ENCODE measurements at places on chromosomes 2 and 18. TPM values are rescaled to one million over a fixed set of nuclear protein-coding genes. Genes with fewer than 3 reads are reported as not detected.

GRCh38 chr2:120678251-120678650, 57.4 kb upstream of the GLI2 start:
- no peaks in the 10 kb centered on the region for H3K36me3 ChIP-seq
- peaks cover 19% of the 10 kb centered on the region for H3K27me3 ChIP-seq
- no peak overlapping the region for H3K27ac ChIP-seq
- no peak for DNase-seq

Gene ASB18
- not detected for total RNA-seq

DNA sequence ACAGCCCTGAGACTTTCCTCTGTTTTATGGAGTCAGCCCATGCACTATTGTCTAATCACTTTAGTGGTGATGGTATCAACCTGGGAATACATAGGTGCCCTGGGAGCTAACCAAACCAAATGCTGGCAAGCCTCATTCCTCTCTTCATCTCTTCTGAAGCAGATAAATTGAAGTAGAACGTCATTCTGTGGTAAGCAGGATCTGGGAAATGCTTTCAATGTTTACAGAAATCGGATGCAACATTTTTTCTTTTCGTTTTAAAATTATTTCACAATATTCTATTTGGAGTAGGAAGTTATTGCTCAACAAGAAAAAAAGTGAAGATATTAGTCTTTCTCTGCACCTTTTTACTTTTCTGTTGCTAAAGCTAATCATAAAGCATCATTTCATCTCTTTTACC, 114.2 kb downstream of the RBMS1 start:
- peaks cover 10% of the 10 kb centered on the region for H3K36me3 ChIP-seq
- no peaks in the 10 kb centered on the region for H3K27me3 ChIP-seq
- no peak overlapping the region for H3K4me3 ChIP-seq

DNA sequence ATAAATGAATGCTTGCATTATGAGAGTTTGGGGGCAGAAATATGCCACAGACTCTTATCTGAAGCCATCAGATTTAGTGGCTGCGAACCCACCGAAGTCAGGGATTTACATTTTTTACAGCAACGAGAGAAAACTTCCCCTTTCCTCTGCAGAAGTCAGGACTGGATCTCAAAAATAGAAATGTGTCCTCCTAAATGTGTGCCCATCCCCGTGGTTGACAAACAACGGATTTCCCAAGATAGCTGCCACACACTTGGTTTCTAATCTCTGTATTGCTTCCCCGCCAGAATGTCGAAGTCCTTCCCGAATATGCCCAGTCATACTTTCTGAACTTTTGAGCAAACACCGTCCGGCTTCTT, 879 bp upstream of the ADAM23 start:
- no peak for DNase-seq
- H3K4me3 ChIP-seq, result peak overlapping the region; percentile 75
- H3K27ac ChIP-seq, result no peak overlapping the region
- H3K27me3 ChIP-seq, result peaks cover 66% of the 10 kb centered on the region

GRCh38 chr2:31606509-31606908, 25.8 kb upstream of the SRD5A2 start:
- no peaks in the 10 kb centered on the region for H3K4me1 ChIP-seq
- DNase-seq, result no peak
- H3K27ac ChIP-seq, result no peak overlapping the region

DNA sequence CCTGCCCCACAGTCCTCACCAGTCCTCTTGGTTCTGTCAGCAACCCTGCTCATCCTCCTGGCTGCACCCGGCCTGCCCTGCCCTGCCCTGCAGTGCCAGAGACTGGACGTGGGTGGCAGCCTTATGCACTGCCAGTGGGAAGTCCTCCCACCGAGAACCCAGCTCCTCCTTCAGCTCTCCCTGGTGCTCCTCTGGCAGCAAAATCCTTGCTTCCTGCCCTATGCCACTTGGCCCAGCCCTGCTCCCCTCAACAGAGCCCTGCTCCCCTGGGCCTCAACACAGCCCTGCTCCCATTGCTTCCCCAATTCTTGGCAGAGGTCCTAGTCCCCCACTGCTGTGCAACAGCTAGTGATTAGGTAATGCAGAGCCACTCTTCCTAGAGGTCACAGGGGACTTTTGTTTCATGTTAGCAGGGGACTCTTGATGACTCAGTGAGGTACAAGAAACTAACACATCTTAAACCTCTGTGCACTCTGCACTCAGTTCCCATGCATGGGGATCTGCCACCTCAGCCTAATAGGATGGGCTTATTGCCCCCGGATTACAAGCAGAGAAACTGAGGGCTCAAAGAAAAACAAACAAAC, 58.0 kb upstream of the EDAR start:
- H3K27ac ChIP-seq, result peak overlapping the region; percentile 67
- no peaks in the 10 kb centered on the region for H3K27me3 ChIP-seq
- DNase-seq, result no peak
- no peaks in the 10 kb centered on the region for H3K36me3 ChIP-seq
- H3K4me3 ChIP-seq, result no peak overlapping the region

- no peak overlapping the region for H3K4me3 ChIP-seq
- H3K4me1 ChIP-seq, result peaks cover 8% of the 10 kb centered on the region
- peaks cover 14% of the 10 kb centered on the region for H3K36me3 ChIP-seq
- H3K27me3 ChIP-seq, result no peaks in the 10 kb centered on the region
- no peak overlapping the region for H3K27ac ChIP-seq
Observed at GRCh38 chr18:36811955-36812354, 16.8 kb downstream of the TPGS2 start.

Gene REG3A
- not detected for total RNA-seq

DNA sequence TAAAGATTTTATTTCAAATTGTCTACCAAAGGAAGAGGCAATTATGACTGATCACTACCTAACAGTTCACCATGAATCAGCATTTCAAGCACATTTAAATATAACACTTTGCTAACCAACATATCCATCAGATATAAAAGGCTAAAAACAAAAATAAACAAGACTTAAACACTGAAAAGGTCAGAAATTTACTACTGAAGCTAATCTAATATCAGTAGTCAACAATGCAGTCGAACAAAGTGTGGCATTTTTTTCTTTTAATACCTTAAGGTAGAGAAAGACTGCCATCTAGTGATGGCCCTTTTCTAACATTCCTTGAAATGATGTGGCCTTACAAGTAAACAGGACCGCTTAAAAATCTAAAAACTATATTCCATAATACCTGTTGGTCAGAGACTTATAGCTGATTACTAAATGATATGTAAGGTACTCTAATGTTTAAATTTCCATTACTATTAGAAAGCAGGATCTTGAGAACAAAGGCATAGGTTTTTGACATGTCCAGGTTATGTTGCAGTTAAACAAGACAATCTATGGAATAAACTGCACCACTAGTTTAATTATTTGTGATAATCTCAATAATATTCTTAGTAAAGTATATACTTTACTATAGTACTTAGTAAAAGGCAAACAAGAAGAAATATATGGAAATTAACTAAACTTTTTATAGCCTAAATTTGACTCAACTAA, 80.0 kb downstream of the EXOC6B start:
- DNase-seq, result no peak
- no peak overlapping the region for H3K27ac ChIP-seq
- H3K27me3 ChIP-seq, result no peaks in the 10 kb centered on the region
- no peak overlapping the region for H3K4me3 ChIP-seq
- peaks cover 1% of the 10 kb centered on the region for H3K4me1 ChIP-seq
- H3K36me3 ChIP-seq, result no peaks in the 10 kb centered on the region

- H3K36me3 ChIP-seq, result peaks cover 1% of the 10 kb centered on the region
- no peak overlapping the region for H3K27ac ChIP-seq
- no peak overlapping the region for H3K4me3 ChIP-seq
- no peak for DNase-seq
- no peaks in the 10 kb centered on the region for H3K27me3 ChIP-seq
Observed at GRCh38 chr2:9573013-9573720, 17.5 kb upstream of the ADAM17 start.

Gene LIMS4
- 0.88 TPM for total RNA-seq

Gene C2orf66
- not detected for total RNA-seq

Gene AMER3
- not detected for total RNA-seq

DNA sequence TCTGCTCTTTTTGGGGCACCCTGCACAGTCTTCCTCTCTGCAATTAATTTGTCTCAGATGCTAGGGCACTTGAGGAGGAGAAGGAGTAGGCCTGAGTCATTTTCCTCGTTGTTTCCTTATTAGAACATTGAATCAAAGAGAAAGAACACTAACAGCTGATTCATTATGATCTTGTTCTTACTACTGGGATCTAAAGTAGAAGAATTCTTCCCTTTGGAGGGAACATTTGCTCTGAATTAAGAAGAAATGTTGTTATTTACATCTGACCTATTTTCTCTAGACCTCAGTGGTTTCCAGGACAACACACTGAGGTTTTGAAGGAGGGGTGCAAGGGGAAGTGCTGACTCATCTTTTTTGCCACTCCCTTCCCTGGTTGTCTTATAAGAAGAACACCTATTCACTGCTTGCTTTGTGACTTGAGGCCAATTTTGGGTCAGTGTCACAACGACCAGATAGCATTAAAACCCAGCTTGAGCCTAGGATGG, 24.3 kb upstream of the STAT1 start:
- peak overlapping the region; percentile 46 for H3K4me3 ChIP-seq
- no peaks in the 10 kb centered on the region for H3K27me3 ChIP-seq
- peak overlapping the region; percentile 43 for H3K27ac ChIP-seq
- no peak for DNase-seq
- H3K36me3 ChIP-seq, result peaks cover 54% of the 10 kb centered on the region

DNA sequence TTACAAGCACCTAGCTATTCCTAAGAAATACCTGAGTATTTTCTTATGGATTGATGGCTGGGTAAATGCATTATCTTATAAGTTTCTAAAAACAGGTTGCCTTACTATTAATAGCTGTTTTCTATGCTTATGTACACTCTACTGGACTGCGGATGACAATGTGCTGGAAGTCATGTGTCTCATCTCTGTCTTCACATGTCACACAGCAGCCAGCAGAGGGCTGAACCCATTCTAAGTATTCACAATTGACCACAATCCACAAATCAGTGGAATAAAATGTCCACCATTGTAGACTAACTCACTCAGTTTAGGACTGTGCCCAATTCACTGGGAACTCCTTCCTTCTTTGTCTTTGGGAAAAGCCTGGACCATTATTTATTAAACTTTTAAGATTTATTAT, 371.2 kb downstream of the INSIG2 start:
- no peak overlapping the region for H3K27ac ChIP-seq
- H3K4me3 ChIP-seq, result no peak overlapping the region
- H3K36me3 ChIP-seq, result no peaks in the 10 kb centered on the region
- H3K4me1 ChIP-seq, result no peaks in the 10 kb centered on the region

Gene GCG
- not detected for total RNA-seq

DNA sequence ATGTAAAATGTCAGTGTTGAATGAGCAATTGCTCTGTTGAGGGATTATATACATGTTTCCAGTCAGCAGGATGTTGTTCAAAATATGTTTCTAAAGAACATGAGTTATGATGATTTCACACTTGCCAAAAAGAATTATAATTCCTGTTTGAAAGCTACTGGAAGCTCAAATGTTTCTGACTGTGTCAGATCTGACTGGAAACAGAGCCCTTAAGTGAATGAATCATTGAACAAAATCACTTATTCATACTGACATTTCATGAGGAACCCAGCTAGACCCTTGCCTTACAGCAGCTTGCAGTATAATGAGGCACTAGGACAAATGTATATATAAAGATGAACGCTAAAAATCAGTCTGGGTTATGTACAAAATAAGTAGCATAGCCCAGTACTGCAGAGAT, 35.4 kb upstream of the ITGAV start:
- no peaks in the 10 kb centered on the region for H3K36me3 ChIP-seq
- H3K4me1 ChIP-seq, result no peaks in the 10 kb centered on the region
- no peak overlapping the region for H3K4me3 ChIP-seq
- no peak for DNase-seq
- H3K27me3 ChIP-seq, result peaks cover 6% of the 10 kb centered on the region
- H3K27ac ChIP-seq, result no peak overlapping the region

DNA sequence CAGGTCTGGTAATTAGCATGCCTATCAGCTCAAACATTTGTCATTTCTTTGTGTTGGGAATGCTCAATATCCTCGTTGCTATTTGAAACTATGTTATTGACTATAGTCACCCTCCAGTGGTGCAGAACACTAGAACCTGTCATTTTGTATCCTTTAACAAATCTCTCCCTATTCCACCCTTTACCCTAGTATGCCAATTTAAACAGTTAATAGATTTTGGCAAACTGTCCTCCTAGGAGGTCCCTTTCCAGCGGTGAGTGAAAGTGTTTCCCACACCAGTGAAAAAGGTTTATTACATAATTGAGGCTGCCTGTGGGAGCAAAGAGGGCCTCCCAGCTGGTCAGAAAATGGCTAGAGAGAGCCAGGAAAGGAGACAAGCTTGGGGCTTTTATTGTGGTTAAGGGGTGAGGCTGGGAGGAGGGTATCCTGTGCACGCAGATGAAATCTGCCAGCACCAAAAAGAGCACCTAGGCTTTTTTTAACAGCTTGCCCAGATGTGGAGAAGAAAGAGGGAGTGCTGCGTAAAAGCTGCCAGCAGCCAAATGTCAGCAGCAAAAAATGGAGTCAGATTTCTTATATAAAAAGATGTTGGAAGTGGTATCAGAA, 1.8 kb upstream of the DRC1 start:
- H3K27me3 ChIP-seq, result peaks cover 7% of the 10 kb centered on the region
- peaks cover 16% of the 10 kb centered on the region for H3K4me1 ChIP-seq
- peaks cover 4% of the 10 kb centered on the region for H3K36me3 ChIP-seq
- H3K27ac ChIP-seq, result no peak overlapping the region
- H3K4me3 ChIP-seq, result no peak overlapping the region

DNA sequence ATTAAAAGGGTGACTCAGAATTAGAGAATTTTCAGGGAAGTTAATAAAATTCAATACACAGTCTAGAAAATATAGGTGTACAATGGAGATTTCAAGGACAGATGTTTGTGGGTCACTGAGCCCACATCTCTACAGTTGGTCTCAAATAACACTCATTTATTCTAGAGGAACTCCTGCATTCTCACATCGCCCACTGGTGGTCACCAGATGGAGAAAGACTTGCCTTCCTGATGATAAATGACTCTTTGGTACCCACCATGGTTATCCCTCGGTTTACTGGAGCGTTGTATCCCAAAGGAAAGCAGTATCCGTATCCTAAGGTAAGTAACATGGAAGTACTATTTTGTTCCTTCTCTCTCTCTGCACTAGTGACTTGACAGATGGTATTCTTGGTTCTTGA, 1297.1 kb downstream of the DPP10 start:
- no peaks in the 10 kb centered on the region for H3K4me1 ChIP-seq
- H3K27ac ChIP-seq, result no peak overlapping the region
- no peaks in the 10 kb centered on the region for H3K36me3 ChIP-seq
- no peaks in the 10 kb centered on the region for H3K27me3 ChIP-seq

GRCh38 chr2:6211236-6211635, 519.1 kb downstream of the SOX11 start:
- no peak for DNase-seq
- no peaks in the 10 kb centered on the region for H3K27me3 ChIP-seq
- no peaks in the 10 kb centered on the region for H3K36me3 ChIP-seq
- no peak overlapping the region for H3K4me3 ChIP-seq
- no peaks in the 10 kb centered on the region for H3K4me1 ChIP-seq

Gene NCOA1
- total RNA-seq, result 24.7 TPM

Gene TNFAIP6
- total RNA-seq, result not detected

DNA sequence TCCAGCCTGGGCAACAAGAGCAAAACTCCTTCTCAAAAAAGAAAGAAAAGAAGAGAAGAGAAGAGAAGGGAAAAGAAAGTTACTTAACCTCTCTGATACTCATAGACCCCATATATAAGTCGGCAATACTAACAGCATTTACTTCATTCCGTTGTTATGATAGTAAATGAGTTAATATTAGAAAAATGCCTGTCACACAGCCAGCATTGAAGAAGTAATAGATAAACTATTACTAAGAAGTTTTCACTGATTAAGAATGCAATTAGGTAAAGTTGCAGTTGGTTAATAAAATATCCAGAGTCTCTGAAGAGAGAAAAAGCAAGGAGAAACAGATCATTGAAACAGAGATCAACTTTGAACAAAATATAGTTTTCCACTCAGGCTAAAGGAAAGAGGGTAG, 161.3 kb upstream of the UBE2E3 start:
- no peak overlapping the region for H3K27ac ChIP-seq
- H3K4me3 ChIP-seq, result no peak overlapping the region
- H3K36me3 ChIP-seq, result no peaks in the 10 kb centered on the region
- no peaks in the 10 kb centered on the region for H3K4me1 ChIP-seq
- no peaks in the 10 kb centered on the region for H3K27me3 ChIP-seq
- DNase-seq, result no peak

Data from activated naive CD8-positive, alpha-beta T cell treated with anti-CD3 and anti-CD28 coated beads, Interleukin-2, amount 10 ng/mL, durations not matched to agents 7 days and 5 days (primary cell).